Activated naive CD4-positive, alpha-beta T cell treated with anti-CD3 and anti-CD28 coated beads for 36 hours (primary cell): ENCODE measurements at places on chromosomes 6 and 20.
A peak's percentile ranks its signal among the peaks of the same experiment; 100 is the strongest.

GRCh38 chr6:141669141-141669540 lies 463.6 kb upstream of the GJE1 start:
- no peak for DNase-seq

GRCh38 chr6:104908031-104908887 lies 48.5 kb upstream of the HACE1 start:
- DNase-seq: no peak

- DNase-seq: no peak
Measured at GRCh38 chr6:151869345-151869744, 61.9 kb downstream of the ESR1 start.

DNA sequence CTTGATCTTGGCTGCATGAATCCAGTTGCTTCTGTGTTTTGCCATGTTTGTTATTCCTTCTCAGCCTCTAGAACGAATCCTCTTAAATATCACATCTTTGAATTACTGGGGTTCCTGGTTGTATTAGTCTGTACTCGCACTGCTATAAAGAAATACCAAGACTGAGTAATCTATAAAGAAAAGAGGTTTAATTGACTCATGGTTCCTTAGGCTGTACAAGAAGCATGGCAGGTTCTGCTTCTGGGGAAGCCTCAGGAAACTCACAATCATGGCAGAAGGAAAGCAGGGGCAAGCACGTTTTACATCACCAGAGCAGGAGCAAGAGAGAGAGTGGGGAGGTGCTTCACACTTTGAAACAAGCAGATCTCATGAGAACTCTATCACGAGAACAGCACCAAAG lies 18.0 kb upstream of the BFSP1 start:
- DNase-seq: no peak

- DNase-seq: no peak
Measured at GRCh38 chr6:16998461-16998860, 103.4 kb upstream of the STMND1 start.

GRCh38 chr20:23637282-23638221 lies at the start of gene CST3:
TSS of gene CST3 (minus strand) at chr20:23637955. CDS start at chr20:23637862, 93 bp downstream.
- peak; percentile 10 for DNase-seq

DNA sequence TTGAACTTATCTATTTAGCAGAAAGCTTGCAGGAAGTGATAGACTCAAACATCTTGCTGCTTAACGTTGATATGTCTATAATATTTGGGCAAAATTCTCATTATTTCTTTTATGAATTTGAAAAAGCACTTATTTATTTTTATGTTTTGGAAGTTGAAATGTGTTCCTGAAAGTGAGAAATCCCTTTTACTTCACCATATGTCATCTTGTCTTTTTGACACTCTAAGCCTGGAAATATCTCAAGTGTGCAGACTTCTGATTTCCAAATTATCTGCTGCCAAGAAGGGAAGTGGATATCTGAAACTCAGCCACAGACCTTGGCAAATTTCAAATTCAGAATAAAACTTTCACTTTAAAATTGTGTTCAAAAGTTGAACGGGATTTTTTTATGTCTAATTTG lies 368.7 kb upstream of the MANEA start:
- DNase-seq: no peak

DNA sequence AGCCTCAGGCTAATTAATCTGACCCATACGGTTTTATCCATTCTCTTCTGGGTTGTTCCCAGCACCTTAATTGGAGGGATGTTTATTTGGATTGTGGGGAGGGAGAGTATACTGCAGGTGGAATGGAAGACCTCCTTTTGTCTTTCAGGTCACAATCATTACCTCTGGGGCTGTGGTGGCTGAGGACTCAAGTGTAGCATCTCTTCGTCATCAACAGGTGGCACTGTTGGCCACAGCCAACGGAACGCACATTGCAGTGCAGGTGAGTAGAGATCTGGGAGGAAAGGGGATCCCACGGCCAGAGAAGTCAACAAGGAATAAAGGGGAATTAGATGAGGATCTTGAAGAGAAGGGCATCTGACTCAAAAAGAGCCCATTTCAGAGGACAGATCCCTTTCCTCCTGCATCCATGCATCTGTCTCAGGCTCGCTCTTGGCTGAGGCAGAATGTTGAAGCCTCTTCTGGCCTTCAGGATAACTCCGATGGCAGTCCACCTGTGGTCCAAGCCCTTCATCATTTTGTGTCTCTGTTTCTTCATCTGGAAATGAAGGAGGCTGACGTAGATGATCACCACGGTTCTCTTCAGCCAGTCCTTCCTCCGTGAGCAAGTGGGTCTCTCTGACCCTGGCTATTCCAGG lies 3.2 kb upstream of the DEF6 start:
- peak; percentile 64 for DNase-seq

- no peak for DNase-seq
Measured at GRCh38 chr6:87396595-87397392, 11.0 kb upstream of the CFAP206 start.

DNA sequence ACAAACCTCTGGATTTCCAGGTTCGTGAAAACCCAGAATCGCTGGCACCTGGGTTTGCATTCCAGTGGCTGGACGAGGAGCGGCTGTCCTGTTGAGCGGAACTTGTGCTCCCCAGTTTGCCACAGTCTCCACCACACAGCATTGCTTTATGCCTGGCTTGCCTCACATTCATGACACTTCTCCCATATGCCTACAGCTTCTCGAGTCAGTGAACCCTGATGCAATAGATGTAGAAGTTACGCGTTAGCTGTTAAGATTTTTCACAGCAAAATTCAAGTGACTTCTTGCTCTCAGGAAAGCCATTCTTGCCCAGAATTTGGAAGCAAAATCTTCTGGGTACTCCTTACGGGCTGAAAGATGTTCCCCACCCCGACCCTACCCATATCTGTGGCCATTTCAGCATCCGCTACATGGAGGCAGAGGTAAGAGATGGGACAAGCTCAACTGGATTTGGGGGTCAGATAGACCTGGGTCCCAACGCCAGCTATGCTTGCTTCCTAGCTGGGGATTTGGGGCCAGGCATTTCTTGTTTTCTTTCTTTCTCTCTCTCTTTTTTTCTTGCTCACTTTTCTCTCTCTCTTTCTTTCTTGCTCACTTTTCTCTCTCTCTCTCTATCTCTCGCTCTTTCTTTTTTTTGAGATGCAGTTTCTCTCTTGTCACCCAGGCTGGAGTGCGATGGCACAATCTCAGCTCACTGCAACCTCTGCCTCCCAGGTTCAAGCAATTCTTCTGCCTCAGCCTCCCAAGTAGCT lies 12.4 kb upstream of the GDAP1L1 start:
- DNase-seq: no peak

DNA sequence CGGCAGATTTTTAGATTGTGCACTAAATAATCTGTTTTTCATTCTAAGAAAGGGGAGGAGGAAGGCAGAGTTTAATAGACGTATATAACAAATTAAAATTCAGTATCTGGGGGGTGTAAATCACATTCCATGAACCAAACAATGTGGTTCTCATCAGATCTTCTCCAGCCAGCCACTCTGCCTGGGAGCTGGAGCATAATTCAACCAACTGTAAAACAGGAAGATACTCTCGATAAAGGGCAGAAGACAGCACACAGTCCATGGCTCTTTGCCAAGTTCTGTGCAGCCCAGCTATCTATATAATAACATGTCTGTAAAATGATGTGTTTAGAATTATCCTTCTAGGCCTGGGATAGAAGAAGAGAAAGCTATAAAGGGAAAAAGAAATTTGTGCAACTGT lies 289.9 kb upstream of the ZFP64 start:
- no peak for DNase-seq

DNA sequence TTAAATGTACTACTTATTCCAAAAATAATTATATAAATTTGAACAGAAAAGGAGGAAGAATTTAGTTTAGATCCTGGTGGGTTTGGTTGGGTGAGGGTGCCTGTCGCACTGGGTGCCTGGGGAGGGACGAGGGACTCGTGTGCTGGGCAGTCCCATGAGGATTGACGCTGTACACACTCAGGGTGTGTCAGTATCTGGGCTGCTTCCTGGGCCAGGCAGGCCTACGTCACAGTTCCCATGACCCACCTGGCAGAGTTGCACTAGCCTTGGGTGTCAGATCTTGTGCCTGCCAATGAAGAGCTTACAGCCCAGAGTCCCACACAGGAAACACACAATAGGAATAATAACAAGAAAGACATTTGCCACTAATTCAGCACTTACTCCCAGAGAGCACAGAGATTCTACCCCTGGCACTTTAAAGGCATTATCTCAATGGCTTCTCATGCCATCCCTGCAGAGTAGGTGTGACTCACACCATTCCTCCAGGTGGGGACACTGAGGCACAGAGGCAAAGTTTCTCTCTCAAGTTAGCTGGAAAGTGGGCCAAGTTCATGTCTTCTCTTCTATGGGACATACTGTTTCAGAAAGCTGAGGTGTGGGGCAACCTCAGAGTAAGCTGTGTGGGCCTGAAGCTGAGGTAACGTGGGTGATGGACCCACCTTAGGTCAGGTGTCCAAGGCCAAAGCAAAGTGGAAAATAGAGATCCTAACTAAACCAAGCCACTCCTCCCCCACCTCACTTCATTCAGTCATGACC lies 1.3 kb upstream of the SDCBP2 start:
- peak; percentile 82 for DNase-seq

- DNase-seq: no peak
Measured at GRCh38 chr20:54545676-54546358, 70.4 kb downstream of the DOK5 start.

GRCh38 chr6:37624121-37624520 lies 73.6 kb downstream of the MDGA1 start:
- DNase-seq: no peak

DNA sequence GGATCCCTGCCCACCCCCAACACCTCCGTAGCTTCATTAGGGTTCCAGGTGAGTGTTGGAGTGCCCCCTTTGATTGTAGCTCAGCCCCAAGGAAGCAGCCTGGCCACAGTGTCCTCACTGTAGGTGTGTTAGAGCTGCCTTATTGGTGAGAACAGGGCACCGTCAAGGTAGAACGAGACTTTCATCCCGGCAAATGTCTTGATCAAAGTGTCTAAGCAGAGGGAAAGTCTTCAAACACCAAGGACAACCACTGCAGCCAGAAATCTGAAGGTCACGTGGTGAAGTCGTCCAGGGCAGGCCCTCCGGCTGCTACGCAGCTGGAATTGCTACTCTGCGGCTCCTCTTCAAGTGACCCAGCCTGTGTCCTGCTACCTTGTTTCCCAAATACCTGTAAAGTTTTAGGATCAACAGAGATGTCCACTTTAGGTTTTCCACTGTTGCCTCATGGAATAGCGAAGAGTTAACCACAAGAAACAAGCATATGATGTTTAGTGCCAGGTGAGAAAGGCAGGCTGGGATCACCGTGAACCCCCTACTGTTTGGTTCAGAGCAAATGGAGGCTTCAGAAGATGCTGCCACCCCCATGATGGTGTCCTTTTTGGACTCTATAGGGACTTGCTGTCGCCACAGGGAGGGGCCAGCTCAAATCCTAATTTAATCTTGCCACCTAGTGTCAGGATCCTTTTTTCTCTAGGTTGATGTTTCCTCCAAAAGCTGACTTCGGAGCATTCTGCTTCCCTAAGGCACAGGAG lies 1.7 kb upstream of the DLL1 start:
- DNase-seq: peak; percentile 43

DNA sequence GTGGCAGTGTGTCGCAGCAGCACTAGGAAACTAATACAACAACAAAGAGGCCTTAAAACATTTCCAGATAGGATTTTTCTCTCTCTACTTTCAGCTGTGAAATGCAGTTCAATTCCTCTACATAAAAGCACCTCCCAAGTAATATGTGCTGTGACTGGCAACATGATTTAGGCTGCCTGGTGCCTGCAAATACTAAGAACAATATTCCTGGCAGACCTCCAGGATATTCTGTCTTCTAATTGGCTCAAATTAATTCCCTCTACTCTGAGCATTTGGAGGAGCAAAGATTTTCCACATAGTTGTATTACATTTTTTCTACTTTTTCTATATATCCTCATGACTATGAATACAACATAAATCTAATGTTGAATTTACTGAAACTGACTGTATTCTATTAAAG lies 33.2 kb downstream of the SCGN start:
- DNase-seq: no peak

- no peak for DNase-seq
Measured at GRCh38 chr6:69232008-69232407, 564.8 kb downstream of the LMBRD1 start.

GRCh38 chr6:159931112-159931511 lies 37.8 kb upstream of the IGF2R start:
- peak; percentile 67 for DNase-seq

DNA sequence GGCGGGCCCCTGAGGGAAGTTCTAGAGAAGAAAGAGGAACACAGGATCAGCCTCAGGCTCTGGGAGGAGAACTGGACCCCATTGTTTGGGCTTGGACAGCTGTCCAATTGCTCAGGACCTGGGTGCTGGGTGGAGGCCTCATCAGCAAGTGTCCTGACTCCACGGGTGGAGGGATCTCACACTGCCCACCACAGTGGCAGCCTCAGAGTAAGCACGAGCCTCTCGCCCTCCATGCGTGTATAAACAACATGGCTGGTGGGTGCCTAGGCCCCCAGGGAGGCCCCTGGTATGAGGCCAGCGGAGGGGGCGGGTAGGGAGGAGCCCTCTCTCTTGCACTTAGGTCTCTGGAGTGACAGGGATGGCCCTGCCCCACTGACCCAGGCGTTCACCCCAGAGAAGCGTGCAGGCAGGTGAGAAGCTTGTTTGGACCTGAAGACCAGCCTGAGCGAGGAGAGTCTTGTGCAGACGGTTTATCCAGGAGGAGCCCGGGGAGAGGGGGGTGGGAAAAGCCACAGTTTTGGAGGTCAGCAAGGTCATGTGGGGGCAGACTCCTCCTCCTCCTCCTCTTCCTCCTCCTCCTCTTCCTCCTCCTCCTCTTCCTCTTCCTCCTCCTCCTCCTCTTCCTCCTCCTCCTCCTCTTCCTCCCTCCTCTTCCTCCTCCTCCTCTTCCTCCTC lies 41.9 kb upstream of the BHLHE23 start:
- no peak for DNase-seq

DNA sequence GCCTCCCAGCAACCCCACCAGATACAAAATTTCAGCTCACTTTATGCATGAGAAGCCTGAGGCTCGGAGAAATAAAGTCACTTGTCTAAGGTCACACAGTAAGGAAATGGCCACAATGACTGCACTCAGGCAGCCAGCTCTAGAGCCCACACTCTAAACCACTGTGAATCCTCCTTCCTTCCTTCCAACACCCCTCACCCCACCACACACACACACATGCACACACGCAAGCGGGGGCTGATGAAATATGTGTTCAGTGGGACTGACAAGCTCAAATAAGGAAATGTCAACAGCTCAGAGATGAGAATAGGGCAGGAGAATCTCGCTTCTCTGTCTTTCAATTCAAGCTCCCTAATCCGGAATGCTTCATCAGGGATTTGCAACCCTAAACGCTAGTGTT lies 6.0 kb upstream of the BPIFA1 start:
- DNase-seq: peak; percentile 12

GRCh38 chr20:36582322-36582721 lies 8.9 kb downstream of the TGIF2 start:
- peak; percentile 45 for DNase-seq
